ENCODE measurements at places on chromosomes 6 and 20.
A peak's percentile ranks its signal among the peaks of the same experiment; 100 is the strongest.

GRCh38 chr20:5170341-5170740, 43.5 kb downstream of the CDS2 start:
- DNase-seq = no peak

DNA sequence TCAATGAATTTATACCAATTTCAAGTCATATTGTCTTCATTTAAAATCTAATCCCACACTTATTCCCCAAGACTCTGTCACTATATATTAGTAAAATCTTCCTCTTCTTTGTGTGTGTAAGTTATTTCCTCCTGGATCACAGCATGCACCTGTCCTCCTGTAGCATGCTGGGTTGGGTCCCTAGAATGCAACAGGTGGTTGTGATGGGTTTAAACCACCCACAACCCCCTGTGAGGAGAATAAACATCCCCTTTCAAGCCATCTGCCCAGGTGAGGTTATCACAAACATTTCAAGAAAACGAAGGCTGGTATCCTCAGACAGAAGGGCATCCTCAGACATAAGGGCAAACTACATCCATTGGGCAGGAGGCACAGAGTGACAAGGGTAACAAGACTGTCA, 26.4 kb downstream of the DZANK1 start:
- no peak for DNase-seq

DNA sequence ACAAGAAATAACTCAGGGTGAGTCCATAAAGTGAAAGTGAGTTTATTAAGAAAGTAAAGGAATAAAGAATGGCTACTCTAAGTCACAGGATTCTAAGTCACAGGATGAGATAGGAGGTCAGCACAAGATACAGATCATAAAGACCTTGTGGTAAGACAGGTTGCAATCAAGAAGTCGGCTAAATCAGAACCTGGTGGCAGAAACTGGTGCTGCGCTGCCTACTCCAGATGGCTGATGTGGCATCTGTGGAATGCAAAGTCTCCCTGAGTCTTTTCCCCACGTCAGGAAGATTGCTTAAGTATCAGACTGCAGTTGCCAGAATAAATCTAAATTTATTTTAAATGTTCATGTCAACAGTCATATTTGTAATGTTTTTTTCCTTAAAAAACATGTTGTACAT, 10.7 kb upstream of the KCNK15 start:
- DNase-seq = peak; percentile 84

GRCh38 chr20:53901497-53902096, 168.8 kb downstream of the BCAS1 start:
- no peak for DNase-seq

DNA sequence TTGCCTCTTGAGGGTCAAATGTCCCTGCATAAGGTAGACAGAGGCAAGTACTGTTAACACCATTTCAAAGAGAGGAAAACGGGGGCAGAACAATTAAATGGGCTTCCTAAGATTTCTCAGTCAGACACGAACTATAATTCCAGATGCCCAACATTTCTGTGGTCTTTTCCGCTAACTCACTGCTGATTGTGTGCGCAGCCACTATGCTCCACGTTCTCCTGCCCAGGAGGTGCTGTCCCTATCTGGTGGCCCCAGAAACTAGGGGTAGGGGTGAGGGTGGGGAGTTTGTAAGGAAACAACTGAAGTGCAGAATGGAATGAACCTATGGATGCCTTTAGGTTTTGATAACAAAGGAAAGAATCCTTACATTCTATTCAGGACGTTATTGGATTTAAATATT, 86.1 kb upstream of the BACH2 start:
- no peak for DNase-seq

DNA sequence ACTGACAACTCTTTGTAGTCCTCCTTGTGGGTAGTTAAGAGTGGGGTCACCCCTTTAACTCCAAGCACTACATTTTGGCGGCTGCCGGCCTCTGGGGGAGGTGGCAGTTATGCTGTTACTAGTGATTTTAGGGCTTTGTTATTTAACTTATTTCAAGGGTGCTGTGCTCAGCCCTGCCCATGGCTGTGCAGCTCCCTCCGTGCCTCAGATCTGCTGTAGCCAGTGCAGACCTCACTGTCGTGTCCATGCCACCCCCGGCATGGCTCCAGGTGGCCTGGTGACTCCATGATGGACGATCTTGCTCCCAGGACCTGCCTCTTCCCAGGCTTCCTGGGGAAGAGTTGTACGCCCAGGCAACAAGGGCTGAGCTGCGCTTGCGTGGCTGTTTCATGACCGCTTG, 15.4 kb downstream of the UQCC2 start:
- DNase-seq = no peak

DNA sequence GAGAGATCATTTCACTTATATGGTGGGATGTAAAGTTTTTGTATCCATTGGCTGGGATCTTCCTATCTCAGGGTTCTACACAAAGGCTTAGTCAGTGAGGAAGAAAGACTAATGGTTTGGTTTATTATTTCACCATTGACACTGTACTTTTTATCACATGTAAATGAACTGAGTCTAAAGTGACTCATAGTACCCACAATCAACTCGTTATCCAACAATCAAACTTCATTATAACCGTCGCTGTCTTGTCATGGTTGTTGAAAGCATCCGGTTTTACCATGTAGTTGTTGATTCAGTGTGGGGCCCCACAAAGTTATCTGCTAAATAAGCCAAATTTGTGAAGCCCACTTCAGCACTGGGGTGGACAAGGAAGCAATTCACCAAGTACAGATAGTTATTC, 55.8 kb upstream of the MTRF1L start:
- no peak for DNase-seq

DNA sequence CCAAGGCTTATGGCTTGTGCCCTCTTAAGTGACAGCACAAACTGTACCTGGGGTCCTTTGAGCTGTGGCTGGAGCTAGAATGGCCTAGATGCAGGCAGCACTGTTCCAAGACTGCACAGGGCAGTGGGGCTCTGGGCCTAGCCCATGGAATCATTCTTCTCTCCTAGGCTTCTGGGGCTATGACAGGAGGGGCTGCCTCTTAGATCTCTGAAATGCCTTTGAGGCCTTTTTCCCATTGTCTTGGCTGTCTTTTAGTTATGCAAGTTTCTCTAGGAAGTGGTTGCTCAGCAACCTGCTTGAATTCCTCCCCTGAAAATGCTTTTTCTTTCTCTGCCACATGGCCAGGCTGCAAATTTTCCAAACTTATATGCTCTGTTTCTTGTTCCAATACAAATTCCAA, 183.4 kb downstream of the WDR27 start:
- DNase-seq = no peak

DNA sequence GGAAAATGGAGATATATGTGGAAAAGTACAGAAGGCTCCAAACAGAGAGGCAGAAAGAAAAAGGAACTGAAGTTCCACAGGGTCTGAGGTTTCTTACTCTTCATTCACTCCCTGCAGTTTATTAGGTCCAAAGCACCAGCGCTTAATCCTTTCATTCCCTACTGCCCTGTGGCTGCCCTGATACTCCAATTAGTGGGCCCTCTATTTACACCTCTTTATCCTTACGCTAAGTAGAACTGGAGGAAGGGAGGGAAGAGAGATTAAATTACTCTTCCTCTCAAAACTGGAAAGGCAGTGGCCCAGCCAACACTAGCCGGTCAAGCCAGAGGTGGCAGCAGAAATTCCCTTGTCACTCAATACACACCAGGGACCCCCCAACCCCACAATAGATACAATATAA, 20.4 kb downstream of the TRERF1 start:
- DNase-seq = no peak

DNA sequence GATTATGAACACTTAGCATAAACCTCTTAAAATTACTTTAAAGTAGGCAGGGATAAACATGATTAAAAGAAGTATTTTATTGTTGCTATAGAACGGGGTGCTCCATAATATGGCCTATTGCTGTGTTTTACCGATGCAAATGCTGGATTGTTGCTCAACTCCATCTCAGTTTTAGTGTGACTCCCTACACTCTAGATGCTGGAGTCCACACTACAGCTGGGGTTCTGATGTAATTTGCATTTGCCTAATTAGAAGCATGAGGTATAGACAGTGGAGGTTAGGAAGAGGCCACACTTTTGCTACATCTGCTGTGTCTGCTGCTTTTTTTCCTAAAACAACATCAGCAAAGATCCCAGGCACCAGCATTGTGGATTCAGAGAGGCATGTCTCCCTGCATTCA, 6.7 kb upstream of the HMGN3 start:
- DNase-seq = no peak

- DNase-seq = no peak
Measured at GRCh38 chr6:31111712-31112111, 663 bp downstream of the C6orf15 start.

DNA sequence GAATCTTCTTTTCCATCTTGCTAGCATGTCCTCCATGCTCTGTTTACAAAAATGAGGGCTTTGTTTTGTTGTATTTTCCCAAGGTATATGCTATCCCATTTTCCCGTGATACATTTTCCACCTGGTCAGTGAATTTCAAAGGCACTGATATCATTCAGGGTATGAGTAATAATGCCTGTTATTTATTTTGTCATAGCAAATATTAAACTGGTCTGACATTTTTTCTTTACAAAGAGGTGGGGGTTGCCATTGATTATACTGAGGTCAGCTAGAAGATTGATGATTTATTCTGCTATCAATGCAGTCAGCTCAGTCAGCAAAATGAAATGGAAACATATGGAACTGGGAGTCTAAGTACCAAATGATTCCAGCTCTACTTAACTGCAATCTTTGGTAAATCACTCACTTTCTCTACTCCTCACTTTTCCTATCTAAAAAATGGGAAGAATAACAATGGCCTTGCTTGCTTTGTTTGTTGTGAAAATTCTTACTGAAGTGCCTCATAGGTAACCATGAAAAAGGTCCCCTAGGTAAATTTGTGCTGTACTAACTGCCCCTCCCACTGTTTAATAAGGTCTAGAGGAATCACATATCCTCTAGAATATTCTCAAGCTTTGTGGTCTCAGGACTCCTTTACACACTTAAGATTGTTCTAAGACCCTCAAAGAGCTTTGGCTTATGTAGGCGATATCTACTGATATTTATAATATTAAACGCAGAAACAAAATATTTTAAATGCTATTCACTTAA, 64.0 kb downstream of the ARHGAP18 start:
- no peak for DNase-seq

- no peak for DNase-seq
Measured at GRCh38 chr6:160273196-160273595, 14.6 kb upstream of the SLC22A2 start.

GRCh38 chr6:119749335-119749734, 399.8 kb upstream of the MAN1A1 start:
- DNase-seq = no peak

DNA sequence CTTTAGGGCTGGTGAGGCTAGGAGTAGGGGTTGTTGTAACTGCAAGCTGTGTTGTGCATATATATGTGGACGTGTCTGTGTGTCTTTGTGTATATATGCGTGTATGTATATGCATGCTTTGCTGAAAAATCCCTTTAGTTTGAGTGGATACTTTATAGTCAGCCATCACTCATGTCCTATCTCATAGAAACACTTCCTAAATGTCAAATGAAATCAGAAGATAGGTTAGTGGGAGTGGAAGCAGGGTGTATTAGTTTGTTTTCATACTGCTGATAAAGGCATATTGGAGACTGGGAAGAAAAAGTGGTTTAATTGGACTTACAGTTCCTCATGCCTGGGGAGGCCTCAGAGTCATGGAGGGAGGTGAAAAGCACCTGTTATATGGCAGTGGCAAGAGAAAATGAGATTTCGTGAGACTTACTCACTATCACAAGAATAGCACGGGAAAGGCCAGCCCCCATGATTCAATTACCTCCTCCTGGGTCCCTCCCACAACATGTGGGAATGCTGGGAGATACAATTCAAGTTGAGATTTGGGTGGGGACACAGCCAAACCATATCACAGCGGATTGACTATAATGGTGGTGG, 131.1 kb downstream of the JARID2 start:
- no peak for DNase-seq

- DNase-seq = no peak
Measured at GRCh38 chr6:8608737-8609136, 173.4 kb upstream of the SLC35B3 start.

GRCh38 chr20:51862796-51863195, 60.5 kb upstream of the SALL4 start:
- no peak for DNase-seq

DNA sequence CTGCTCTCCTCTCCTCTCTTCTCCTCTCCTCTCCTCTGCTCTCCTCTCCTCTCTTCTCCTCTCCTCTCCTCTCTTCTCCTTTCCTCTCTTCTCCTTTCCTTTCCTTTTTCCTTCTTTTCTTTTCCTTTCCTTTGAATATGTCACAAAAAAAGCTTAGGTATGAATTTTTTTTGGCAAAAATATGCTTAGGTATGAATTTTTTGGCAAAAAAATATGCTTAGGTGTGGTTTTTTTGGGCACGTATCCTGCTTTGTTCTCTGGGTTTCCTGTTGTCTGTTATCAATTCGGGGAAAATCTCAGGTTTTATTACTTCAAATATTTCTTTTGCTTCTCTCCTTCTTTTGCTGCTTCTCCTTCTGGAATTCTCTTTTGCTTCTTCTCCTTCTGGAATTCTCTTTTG, 155.5 kb upstream of the PMEPA1 start:
- no peak for DNase-seq

DNA sequence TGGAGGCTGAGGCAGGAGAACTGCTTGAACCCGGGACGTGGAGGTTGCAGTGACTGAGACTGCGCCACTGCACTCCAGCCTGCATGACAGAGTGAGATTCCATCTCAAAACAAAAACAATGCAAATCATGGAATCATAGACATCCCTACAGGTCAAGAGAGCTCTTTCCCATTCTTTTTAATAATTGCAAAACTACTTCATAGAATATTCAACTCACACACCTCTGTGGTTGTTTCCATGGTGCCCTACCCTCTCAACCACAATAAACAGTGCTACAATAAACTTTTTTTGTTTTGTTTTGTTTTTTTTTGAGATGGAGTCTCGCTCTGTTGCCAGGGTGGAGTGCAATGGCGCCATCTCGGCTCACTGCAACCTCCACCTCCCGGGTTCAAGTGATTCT, 11.8 kb upstream of the ADNP start:
- DNase-seq = no peak

- no peak for DNase-seq
Measured at GRCh38 chr20:9488063-9488462, 26.3 kb upstream of the LAMP5 start.

GRCh38 chr20:25282034-25282781, 34.3 kb downstream of the PYGB start:
- peak; percentile 67 for DNase-seq

DNA sequence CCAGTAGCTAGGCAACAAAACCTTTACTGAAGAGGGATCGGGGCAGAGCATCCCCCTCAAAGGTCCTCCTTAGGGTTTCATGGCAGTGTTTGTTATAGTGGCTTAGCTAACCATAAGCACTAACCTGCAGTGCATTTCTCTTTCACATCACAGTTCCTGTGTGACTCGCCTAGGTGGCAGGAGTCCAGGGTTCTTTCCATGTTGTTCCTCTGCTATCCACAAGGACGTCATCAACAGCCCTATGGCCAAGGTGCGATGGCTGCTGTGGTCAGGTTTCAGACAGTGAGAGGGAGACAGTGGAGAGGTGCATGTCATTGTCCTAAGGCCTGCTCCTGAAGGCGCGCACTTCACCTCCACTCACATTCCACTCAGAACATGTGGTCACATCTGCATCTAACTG, 38.8 kb upstream of the FOXA2 start:
- no peak for DNase-seq

GRCh38 chr20:9241232-9241692, 172.4 kb downstream of the PLCB4 start:
- no peak for DNase-seq

GRCh38 chr6:25263657-25264056, 15.5 kb upstream of the CARMIL1 start:
- DNase-seq = no peak

Data from tibial artery (tissue), 4 donors.